ENCODE measurements at places on chromosomes 5 and 9.

DNA sequence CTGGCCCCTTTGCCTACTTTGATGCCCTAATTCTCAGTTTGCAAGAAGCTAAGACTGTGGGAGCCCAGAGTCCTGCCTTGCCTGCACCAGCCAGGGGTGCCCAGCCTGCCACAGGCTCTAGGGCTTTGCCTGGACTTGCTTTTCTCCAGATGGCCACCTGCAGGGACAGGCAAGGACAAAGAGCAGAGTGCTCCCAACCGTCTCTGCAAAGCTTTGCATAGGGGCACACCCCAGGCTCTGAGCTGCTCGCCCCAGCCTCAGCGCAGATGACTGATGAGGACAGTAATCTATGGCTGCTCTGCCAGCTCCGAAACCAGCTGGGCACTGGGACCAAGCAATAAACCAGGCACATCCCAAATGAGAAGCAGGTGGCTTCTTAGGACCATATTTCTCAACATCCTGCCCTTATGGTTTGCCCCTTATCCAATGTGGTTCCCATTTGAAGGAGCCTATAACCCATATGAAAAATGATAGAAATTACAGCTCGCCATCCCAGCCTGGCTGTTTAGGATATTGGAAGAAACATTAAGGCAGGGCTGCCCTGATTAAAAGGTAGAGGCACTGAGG, 25.4 kb upstream of the TCF7 start:
- no peak for DNase-seq

DNA sequence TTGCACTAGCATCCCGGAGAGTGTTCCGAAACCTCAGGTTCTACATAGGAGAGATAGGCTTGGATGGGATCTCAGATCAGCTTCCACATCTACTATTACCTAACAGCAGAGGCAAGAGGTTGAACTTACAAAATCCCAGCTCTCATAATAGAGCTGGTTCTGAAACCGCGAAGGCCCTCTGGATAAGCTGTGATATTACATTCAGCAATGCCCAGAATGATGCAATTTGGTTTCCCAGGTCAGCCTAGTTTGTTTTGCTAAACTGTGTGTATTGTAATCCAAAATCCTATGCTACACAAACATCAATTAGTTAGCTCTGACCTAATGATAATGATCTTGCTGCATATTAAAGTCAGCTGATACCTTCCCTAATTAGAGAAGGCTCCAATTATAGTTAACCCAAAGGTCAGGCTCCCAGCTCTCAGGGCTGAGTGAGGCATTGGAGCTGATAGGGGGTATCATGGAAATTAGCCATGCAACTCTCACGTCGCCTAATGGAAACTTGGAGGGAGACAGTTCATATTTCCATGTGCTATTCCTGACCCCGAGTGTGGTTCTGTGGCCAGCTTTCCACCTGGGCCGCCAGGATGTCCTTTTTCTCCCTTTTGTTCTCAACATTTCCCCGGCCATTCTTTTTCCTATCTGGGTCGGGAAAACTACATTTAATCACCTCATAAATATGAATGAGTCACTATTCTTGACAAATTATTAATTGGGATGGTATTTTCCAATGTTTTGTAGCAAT, 278.4 kb upstream of the IRX1 start:
- no peak for DNase-seq

GRCh38 chr5:56064984-56065383, 70.2 kb upstream of the IL6ST start:
- no peak for DNase-seq

GRCh38 chr5:149254506-149254905, 17.2 kb upstream of the AFAP1L1 start:
- DNase-seq = no peak

DNA sequence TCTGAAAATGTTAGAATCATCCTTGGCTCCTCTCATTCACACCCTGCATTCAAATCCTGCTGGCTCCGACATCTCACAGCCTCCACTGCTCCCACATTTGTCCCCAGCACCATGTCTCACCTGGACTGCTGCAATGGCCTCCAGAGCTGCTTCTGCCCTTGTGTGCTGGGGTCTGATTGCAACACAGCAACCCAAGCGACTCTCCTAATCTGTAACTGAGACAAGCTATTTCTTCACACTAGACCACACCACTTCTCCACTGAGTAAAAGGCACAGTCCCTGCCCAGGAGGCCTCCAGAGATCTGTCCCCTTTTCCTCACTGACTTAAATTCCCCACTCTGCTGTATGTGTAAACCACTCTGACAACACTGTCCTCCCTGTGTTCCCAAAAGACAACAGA, 151.1 kb upstream of the TAS2R1 start:
- DNase-seq = no peak

- DNase-seq = no peak
Observed at GRCh38 chr5:120073722-120074121, 390.4 kb upstream of the PRR16 start.

DNA sequence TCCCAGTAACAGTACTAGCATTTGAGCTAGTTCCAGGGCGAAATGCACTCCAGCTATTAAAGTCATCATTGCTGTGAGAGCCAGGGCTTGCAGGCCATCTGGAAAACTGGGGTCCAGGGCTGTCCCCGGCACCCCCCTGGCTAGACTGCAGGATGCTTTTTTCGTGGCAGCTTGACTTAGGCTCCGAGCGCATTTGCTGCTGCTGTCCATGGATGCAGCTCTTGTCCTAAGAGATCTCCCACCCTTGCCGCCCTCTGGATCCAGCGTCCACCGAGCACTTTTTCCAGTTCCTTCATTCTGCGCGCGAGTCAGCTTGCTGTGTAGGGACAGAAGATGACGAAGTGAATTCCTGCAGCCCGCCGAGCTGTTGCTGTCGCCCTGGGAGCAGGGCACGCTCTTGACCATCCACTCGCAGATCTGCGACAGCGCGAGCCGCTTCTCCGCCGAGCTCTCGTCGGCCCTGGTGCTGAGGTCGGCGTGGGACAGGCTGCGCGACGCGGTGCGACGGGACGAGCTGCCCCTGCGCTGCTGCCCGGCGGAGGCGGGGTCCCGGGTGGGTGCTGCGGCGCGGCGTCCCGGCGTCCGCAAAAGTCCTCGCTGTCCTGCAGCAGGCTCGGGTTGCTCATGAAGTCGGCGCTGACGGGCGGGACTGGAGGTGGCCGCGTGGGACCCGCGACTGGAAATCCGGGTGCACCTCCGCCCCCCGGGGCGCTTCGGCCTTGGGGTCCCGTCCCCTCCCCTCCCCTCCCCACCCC, 30.7 kb downstream of the OR2V1 start:
- DNase-seq = peak; percentile 10

GRCh38 chr5:33781286-33781685, 110.5 kb downstream of the ADAMTS12 start:
- no peak for DNase-seq

- DNase-seq = no peak
Observed at GRCh38 chr5:170581211-170581610, 77.4 kb downstream of the KCNIP1 start.

- DNase-seq = no peak
Observed at GRCh38 chr5:40043916-40044315, 619.1 kb upstream of the DAB2 start.

GRCh38 chr9:130421802-130422276, 22.9 kb upstream of the ASS1 start:
- no peak for DNase-seq

DNA sequence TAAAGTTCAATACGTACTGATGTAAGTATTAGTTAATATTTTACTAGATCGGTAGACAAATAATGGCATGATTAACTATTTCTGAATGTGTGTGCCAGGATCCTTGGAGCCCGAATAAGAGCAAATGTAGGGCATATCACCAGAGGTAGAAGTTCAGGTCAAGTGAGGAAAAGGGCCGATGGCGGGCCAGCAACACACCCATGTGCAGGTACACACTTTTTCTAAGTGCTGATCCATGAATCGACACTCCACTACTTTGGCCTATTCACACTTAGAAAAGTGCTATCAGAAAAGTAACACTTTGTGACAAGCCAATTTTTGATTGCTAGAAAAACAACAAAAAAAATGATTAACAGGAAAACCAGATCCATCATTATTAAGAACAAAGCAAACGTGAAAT, 150.3 kb downstream of the AUH start:
- DNase-seq = no peak

GRCh38 chr5:157180374-157181264, at the start of gene ITK:
Gene ITK (plus strand): TSS chr5:157180840. CDS start chr5:157180978, 138 bp downstream.
- DNase-seq = no peak

- no peak for DNase-seq
Observed at GRCh38 chr5:119036101-119036762, 34.7 kb upstream of the DMXL1 start.

DNA sequence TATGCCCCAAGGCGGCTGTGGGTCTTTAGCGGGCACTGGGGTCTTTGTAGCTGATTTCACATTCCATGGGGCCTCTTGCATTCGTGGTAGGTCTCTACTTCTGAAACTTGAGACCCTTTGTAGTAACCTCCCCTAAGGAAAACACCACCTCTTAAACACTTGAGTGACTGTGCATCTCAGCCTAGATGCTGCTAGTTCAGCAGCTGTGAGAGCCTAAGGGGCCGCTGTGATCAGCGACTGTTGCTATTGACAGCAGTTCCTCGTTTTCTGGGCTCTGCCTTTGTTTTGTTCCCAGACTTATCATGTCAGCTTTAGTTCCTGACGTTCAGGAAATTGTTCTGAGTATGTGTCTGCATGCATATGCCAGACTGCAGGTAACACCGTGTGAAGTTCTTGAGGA, 171.2 kb downstream of the HSPA4 start:
- no peak for DNase-seq

- no peak for DNase-seq
Observed at GRCh38 chr5:421287-421880, 21.6 kb upstream of the EXOC3 start.

GRCh38 chr9:86328156-86328555, 26.1 kb downstream of the TUT7 start:
- no peak for DNase-seq

DNA sequence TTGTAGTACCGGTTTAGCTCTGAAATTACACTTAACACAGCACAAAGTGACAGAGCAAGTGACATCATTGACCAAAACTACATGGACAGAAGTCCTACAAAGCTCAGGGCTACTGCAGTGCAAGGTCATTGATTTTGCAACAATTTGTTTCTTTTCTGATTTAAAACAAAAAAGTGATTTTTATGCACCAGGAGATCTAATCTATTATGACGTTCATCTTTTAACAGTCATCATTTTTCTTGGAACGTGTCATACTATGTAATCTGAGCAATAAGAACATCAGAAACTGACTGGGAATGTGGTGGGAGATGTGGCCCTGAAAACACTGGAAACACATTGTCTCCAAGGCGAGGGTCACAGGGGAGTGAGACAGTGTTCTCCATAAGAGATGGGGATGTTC, 17.4 kb upstream of the ZFAND5 start:
- DNase-seq = no peak

DNA sequence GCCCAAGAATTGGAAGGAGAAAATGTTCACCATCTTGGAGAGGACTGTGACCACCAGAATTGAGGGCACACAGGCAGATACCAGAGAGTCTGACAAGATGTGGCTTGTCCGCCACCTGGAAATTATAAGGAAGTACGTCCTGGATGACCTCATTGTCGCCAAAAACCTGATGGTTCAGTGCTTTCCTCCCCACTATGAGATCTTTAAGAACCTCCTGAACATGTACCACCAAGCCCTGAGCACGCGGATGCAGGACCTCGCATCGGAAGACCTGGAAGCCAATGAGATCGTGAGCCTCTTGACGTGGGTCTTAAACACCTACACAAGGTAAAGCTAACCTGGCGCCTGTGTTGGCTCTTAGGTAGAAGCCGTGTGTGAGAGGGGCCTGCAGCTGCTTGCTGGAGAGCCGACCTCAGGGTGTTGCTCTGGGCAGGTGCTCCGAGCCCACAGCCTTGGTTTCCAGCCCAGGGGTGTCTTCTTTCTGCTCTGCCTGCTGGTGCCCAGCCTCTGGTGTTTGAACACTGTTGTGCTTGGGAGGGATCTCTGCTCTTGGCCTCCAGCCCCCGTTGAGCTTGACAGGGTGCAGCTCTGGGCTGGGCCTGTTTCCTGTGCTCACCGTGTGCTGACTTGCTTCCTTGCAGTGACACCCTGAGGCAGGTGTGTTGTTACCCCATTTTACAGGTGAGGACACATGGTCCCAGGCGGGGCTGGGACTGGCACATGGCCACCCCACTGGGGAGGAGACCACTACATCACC, 10.9 kb downstream of the EXOC3 start:
- no peak for DNase-seq

- DNase-seq = no peak
Observed at GRCh38 chr9:78196258-78196657, 39.6 kb upstream of the CEP78 start.

GRCh38 chr5:141876628-141877355, 1.4 kb downstream of the PCDH1 start:
- DNase-seq = peak; percentile 49

DNA sequence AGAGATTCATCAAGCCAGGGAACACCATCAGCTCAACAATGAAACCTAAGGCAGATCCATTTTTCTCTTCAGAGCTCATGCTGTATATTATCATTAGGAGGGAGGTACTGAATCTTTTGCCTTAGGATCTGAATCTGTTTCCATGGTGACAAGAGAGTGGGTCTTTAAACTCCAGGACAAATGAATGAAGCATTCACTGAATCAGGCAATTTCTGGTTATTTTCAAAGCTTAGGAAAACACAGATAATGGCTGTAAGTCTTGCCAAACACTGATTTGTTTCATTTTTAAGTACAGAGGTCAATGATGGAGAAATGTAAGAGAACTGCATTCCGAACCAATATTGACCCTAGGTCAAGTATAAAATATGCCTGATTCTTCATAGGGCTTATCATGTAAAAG, 84.9 kb downstream of the GNA14 start:
- DNase-seq = peak; percentile 42

GRCh38 chr9:6611865-6612264, 33.7 kb downstream of the GLDC start:
- no peak for DNase-seq

GRCh38 chr5:73387149-73387591, 61.4 kb downstream of the FOXD1 start:
- no peak for DNase-seq

DNA sequence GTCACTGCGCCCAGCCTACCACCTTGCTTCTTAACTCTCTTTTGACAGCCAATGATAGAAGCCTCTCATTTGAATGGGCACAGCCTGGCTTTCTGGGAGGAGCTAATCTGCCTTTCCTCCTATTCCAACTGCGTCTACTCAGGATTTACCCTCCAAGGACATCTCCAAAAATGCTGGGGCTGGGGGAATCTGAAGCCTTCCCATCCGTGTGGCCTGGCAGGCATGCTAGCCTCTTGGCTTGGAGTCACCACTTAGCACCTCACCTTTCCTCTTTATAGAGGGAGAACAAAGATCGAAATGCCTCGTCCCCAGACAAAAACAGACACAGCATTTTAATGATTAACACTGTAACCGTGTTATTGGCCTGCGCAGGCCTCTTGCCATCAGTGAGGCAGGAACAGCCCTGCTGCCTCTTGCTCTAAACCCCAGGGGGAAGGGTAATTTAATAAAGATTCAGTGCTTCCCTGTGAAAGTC, 108.2 kb upstream of the KLF4 start:
- DNase-seq = no peak

DNA sequence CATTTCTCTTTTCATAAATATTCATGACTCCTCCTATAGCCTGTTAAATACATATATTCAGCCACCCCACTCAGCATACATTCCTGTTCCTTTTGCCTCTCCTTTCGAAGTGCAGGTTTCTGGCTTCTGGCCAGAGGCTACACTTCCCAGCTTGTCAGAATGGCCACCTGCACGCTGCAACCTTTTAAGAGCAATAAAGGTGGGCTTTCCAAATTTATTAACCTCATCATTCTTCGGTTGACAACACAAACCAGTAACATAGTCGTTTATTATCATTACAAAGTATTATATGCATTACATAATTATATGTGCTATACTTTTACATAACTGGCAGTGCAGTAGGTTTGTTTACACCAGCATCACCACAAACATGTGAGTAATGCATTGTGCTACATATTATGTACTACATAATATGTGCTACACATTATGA, 16.5 kb upstream of the TMEM171 start:
- no peak for DNase-seq

Data from spinal cord (tissue), 10 donors.